ENCODE measurements at places on chromosomes 6 and 20.

DNA sequence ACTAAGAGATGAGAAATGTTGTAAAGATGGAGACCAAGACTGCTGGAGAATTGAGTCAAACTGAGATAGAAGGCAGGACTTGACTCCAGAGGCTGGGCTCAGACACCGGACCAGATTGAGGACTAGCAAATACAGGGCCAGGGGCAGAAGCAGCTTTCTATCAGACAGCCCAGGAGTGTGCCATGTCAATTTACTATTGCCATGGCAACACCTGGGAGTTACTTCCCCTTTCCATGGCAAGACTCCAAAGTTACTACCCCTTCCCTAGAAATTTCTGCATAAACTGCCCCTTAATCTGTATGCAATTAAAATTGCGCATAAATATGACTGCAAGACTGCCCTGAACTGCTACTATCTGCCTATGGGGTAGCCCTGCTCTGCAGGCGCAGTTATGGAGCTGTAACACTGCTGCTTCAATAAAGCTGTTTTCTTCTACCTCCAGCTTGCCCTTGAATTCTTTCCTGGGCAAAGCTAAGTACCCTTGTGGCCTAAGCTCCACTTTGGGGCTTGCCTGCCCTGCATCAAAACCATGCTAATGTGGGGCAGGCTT is 90.1 kb upstream of the EDN1 start:
- DNase-seq = no peak

DNA sequence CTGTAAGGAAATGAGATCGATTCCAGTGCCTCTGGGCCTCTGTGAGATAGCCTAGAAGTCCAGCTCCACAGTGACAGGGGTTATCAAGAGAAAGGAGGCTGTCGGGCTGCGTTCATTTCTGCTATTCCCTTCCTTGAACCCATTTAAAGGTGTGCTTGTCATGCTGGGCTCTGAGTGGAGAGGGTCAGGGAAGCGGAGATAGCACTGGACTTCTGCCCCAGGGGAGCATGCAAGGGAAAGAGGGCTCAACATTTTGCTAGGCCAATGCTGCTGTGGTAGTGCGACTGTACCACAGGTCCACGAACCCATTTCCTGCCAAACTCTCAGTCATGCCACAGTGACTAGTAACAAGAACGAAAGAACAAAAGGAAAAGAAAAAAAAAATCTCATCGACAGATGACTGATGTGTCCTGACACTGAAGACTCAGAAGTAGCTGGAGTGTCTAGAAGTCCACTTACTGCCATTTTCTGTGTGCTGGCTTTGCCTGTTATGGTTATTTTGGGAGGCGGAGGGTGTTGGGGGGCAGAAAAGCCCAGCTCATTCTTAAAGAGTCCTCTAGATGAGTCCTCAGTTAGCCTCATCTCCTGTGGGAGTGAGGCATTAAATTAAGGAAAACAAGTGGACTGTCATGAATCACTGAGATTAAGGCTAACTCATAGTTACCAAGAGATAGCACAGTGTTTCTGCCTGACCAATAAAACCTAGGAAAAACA is 8.1 kb downstream of the NEDD9 start:
- no peak for DNase-seq

- no peak for DNase-seq
Observed at GRCh38 chr6:146153040-146153758, 124.3 kb downstream of the GRM1 start.

GRCh38 chr20:11646359-11646758 is 271.3 kb upstream of the BTBD3 start:
- DNase-seq = no peak

Measured in right renal pelvis (tissue), 4 donors.